ENCODE measurements at places on chromosomes 12 and 14.

- DNase-seq: no peak
Observed at GRCh38 chr14:58904776-58905175, 267.0 kb downstream of the DACT1 start.

GRCh38 chr12:103561174-103561573 lies 25.9 kb upstream of the STAB2 start:
- DNase-seq: no peak

GRCh38 chr14:95838862-95839261 lies 37.8 kb upstream of the TUNAR start:
- DNase-seq: no peak

- no peak for DNase-seq
Observed at GRCh38 chr14:55109836-55110235, 19.2 kb upstream of the LGALS3 start.

DNA sequence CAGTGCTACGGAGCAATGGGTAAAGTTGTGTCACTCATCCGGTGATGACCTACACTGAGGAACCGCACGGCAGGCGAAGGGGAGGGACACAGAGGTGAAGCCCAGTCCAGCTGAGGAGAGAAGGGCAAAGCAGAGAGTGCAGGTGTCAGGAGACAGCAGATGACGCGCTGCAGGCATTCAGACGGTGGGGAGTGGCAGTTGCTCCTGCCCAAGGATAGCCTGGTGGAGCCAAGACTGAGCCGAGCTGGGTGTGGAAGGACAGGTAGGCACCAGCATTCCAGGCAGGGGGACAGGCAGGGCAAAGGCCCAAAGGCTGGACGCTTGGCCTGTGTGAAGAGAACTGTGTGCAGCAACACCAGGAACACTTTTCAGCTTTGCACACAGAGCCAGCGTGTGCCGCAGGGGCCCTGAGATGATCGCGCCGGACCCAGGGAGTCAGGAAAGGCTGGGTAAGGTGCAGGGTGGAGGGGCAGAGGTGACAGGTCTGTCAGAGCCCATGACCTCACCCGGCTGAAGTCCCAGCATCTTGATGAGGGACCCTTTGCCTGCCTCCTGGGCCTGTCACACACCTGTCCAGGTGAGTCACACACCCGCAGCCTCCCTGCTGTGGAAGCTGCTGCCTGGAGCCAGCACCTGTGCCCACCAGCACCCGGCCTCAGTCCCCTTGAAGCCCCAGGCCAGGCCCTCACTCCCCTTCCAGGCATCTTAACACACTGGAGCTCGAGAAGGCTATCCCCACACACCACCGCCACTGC lies 48.4 kb downstream of the TSPAN11 start:
- no peak for DNase-seq

DNA sequence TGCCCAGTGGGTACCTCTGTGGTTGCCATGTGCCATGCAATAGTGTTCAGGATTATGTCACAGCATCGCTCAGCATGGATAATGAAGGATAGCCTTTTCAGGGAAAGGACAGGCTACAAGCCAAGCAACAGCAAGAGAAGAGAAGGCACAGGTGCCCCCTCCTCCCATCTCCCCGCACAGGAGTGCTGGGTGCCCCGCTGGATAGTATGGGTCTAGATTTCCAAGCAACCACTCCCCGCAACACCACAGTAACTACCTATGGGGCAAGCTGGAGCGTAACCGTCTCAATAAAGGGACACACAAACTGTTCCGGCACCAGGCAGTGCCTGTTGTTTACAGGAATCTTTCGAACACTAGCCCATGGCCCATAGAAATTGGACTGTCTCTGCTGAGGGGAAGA lies 222.2 kb downstream of the ITPR2 start:
- DNase-seq: no peak

GRCh38 chr14:105197211-105197641 lies 16.1 kb upstream of the NUDT14 start:
- DNase-seq: no peak
